ENCODE measurements at places on chromosomes 2 and 18. TPM values are rescaled to one million over a fixed set of nuclear protein-coding genes. Genes with fewer than 3 reads are reported as not detected.

IL36G gene
- total RNA-seq, result not detected

NAT8 gene
- not detected for total RNA-seq

DNA sequence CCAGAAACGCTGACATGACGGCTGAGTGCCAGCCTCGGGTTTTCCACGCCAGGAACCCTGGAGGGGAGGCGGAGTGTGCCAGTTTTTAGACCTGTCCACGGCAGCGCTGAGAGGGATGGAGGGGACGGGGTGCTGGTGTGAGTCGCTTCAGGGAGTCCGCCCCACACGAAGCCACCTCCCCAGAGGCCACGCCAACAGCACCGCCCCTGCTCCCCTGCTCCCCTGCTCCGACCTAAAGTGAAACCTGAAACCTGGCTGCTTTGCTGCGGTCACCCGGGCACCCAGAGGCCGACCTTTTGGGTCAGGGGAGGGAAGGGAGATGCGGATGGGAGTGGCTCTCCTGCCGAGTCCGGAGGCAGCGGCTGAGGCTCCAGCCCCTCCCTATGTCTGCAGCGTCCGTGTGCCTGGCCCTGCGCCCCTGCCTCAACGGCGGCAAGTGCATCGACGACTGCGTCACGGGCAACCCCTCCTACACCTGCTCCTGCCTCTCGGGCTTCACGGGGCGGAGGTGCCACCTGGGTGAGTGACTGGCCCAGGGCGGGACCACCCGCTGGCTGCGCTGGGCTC lies 38.1 kb downstream of the SNED1 start:
- no peak for DNase-seq

DNA sequence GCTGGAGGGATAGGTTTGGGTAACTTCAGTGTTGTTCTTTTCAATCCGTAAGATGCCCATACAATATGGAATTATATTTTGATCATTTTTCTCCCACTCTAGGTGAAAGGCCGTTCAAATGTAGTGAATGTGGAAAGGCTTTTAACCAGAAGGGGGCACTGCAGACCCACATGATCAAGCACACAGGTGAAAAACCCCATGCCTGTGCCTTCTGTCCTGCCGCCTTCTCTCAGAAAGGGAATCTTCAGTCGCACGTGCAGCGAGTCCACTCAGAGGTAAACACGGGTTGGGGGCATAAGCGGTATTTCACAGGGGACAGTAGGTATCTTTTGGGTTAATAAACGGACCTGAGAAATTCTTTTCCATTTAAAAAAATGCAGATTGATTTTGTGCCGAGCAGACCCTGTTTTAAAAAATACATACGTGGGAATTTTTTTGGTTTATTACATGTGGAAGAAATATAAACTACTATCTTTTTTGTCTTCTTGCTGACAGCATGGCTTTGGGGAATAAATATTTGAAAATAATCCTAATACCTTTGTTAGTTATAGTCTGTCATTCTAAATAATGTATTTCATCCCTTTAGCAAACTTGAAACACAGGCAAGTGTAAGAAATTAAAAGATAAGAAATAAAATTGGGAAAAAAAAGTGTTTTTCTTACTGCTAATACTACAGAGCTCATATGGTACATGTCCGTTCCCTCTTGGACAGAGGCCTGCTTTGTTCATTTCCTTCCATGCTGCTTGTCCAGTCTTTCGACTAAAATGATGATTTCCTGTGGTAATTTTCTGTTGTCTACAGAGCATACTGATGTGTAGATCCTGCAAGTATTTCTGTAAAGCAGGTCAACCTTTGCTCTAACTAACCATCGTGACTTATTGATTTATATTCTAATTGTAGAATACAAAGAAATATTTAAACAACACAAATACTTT lies 53.3 kb downstream of the ZNF236 start:
- peak; percentile 51 for DNase-seq

KCNG2 gene
- total RNA-seq, result not detected

GRCh38 chr18:72261590-72261989 lies 282.6 kb downstream of the CBLN2 start:
- DNase-seq, result no peak

GKN2 gene
- not detected for total RNA-seq

DNA sequence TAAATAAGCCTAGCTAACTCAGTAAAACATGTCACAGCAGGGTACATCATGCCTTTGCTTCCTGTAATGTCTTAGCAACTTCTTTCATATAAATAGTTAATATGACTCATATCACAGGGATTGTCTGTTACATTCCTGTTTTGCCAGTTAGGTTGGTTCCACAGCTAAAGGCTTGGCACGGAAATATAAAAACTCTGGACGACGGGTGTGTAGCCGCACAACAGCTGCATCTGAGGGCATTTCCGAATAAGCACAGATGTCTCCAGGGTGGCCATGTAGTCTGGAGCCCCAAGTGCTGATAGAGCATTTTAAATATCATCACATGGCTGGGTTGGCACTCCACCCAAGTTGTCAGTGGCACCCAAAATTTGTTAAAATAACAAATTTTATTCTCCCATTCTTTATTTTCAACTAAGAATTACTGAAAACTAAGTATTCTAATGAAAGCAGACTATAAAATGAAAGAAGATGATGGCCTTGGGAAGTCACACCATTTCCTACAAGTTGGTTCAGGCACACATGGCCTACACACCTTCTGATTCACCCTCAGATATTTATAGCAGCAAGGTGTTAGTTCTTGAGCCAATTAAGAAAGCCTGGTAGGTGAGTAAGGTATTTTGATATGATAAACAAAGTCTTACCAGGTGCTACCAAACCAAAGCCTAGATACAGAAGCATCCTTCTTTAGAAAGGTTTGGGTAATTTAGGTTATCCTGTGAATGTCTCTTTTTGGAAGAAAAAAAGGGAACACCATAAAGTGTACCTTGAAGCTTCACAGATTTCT lies 61.8 kb upstream of the STK17B start:
- DNase-seq, result no peak

GRCh38 chr2:24985511-24985910 lies 13.8 kb upstream of the DNAJC27 start:
- DNase-seq, result no peak

- no peak for DNase-seq
Observed at GRCh38 chr18:50654658-50655550, 95.0 kb downstream of the MAPK4 start.

GRCh38 chr2:73257425-73258125 lies 23.5 kb downstream of the CCT7 start:
- DNase-seq, result no peak

DNA sequence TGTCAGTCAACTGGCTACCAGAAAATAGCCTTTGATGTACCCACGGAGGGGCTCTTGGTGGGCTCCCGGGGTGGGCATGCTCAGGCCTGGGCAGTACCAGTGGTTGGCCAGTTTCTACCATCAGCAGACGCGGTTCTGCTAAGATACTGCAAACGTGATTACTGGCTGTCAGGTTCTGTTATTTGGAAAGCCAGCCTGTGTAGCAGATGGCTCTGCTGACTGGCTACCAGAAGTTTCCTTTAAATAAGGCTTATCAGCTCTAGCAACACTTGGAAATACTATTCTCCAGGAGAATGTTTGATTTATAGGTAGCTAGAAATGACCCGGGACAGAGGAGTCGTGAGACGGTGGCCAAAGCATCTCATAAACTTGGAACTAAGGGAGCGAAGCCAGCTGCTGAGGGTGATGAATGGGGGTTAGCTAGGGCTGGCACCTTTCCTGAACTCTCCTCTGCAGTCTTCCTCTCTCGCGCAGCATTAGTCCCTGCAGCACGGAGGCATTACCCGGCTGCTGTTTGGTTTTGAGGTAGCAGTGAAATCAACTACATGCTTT lies 171.9 kb downstream of the AGAP1 start:
- DNase-seq, result no peak

- DNase-seq, result no peak
Observed at GRCh38 chr2:128299628-128300027, 19.0 kb downstream of the HS6ST1 start.

DNA sequence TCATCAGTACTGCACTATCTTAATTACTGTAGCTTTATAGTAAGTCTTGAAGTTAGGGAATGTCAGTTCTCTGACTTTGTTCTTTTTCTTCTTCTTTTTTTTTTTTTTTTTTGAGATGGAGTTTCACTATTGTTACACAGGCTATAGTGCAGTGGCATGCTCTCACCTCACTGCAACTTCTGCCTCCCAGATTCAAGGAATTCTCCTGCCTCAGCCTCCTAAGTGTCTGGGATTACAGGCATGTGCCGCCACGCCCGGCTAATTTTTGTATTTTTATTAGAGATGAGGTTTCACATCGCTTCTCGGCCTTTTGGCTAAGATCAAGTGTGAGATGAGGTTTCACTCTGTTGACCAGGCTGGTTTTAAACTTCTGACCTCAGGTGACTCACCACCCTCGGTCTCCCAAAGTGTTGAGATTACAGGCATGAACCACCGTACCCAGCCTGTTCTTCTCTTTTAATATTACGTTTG lies 41.9 kb upstream of the TANC1 start:
- no peak for DNase-seq

DNA sequence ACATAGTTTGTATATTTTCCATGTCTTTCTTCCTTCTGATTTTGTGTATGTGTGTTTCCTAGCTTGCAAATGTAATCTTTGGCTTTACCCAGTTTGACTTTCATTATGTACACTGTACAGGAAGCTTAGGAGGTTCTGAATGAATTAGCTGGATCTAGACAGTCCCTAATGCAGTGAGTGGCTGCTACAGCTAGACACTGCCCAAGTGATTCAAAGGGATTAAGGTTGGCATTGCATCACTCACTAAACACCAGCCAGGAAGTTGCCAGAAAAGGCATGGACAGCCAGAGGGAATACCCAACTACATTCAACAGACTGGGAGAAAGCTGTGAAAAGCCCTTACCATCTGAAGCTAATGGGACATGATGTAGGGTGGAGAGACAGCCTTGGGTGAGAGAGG lies 316.0 kb upstream of the MEX3C start:
- no peak for DNase-seq

DNA sequence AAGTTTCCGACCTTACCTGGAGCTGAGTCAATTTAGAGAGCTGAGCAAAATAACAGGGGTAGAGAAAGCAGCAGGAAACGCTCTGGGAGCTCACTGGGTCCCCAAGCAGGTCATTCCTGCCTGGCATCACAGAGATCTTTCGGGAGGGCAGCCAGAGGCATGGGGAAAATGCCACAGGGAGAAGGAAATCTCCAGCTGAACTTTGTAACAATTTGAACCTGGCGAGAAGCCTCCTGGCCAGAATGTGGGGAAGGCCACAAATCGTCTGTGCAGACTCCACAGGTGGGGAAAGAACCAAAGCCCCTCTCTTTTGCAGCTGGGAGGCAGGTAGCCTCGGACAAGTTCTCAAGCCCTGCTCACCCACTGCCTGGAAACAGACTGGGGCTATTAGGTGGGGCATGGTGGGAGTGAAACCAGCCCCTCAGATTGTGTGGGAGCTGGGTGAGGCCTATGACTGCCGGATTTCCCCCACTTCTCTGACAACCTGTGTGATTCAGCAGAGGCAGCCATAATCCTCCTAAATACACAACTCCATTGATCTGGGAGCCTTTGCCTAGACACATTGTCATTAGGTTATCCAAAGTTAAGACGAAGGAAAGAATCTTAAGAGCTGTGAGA lies 53.9 kb downstream of the INO80D start:
- DNase-seq, result no peak

GRCh38 chr2:31430439-31431165 lies 16.1 kb upstream of the XDH start:
- no peak for DNase-seq

ADCYAP1 gene
- total RNA-seq, result not detected

DNA sequence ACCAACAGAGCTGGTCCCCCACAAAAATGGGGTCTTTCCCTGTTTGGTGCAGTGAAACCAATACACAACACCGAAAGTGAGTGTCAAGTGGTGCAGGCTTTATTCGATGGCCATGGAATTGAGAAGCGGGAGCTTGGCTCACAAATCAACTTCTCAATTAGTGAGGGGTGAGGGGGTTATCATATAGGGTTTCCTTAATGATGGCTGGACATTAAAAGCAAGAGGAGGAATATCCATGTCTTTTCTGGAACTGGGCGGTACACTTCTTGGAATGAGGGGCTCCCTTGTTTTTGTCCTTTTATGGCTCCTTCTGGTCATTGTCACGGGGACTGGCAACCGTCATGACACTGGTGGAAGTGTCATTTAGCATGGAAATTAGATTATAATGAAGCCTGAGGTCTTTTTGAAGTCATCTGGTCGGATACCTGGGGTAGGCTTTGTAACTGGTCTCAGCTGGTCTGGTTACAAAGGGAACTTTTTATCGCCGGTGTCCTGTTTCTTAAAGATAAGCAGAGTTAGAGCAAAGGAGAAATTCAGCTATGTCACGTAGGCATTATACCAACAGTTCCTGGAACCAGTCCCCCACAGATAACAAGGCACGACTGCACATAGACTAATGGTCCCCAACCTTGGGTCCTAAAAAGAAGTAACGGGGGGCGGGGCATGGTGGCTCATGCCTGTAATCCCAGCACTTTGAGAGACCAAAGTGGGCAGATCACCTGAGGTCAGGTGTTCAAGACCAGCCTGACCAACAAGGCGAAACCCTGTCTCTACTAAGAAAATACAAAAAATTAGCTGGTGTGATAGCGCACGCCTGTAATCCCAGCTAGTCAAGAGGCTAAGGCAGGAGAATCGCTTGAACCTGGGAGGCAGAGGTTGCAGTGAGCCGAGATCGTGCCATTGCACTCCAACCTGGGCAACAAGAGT lies 93.5 kb upstream of the NDUFV2 start:
- no peak for DNase-seq

DNA sequence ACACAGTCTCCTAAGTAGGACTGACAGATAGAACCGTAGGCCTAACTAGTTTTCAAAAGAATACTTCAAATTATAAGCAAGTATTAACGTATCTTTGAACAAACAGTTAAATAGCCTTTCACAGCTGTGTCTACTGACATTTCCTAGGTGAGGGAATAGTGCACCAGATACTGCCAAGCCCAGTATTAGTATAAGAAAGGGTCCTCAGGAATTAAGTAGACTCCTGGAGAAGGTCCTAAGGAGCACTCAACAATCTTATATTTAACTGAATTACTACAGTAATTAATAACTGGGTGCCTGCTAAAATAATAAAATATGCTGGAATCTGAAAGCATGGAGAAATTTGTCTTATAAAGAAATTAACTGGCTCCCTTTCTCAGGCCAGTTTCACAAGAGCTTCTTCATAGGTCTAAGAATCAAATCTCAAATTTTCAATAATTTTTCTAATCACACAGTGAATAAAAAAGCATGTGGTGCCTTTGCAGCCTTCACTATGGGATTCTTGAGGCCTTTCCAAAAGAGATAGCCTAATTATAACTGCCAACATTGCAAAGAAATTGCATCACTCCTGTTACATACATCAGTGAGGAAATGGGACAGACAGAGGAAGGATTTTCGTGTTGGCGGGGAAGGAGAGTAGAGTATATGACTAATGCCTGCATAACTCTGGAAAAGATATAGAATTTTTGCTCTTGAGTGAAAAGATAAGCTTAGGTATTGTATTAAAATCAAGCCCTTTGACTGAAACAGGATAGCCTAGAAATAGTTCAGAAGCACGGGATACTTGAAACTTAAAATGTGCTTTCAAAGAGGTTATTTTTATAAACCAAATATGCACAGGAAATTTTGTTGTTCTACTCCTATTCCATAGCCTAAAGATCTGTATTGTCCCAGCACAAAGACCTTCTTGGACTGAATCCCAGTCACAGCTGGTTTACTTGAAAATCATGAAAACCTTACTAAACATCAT lies 228.6 kb upstream of the STK17B start:
- DNase-seq, result peak; percentile 52

GRCh38 chr2:233435436-233436190 lies 81.3 kb downstream of the DGKD start:
- no peak for DNase-seq

Measured in Panc1 (cell line).